ENCODE measurements at places on chromosomes 12 and 14.

GRCh38 chr12:131912518-131913274 is 16.4 kb upstream of the PUS1 start:
- no peak for DNase-seq

- DNase-seq, result no peak
Observed at GRCh38 chr14:83140756-83141155, 1607.1 kb upstream of the SEL1L start.

DNA sequence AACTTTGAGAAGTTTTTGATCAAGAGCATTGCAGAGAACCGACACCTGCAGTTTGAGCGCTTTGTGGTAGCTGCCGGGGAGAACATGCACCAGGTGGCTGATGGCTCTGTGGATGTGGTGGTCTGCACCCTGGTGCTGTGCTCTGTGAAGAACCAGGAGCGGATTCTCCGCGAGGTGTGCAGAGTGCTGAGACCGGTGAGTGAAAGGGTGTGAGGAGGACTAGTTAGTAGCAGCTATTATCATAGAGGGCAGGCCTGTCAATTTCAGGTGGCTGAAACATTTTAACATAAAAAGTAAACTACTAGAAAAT is 27.0 kb upstream of the HIGD1C start:
- no peak for DNase-seq

DNA sequence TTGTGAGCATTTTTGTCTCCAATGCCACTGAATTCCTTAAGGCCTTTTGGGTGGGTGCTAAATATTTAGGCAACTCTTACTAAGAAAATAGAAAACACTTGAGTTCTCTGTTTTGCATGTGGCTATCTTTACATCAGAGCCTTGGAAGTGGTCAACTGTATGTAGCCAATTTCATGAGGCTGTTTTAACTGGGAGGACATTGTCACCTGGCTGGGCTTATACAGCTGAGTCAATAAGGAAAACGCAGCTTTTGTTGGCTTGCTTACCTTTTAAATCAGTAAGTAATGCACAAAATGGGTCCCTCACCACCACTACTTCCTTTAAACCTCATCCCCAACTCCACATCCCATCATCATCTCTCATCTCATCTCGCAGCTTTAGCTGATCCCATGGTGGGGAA is 194.3 kb downstream of the RGS6 start:
- DNase-seq, result peak; percentile 83

GRCh38 chr14:103854017-103854808 is 6.8 kb upstream of the PPP1R13B start:
- DNase-seq, result no peak

- DNase-seq, result peak; percentile 61
Observed at GRCh38 chr12:131242741-131243496, 289.2 kb downstream of the ADGRD1 start.

GRCh38 chr14:76212242-76212641 is 60.5 kb downstream of the GPATCH2L start:
- DNase-seq, result no peak

DNA sequence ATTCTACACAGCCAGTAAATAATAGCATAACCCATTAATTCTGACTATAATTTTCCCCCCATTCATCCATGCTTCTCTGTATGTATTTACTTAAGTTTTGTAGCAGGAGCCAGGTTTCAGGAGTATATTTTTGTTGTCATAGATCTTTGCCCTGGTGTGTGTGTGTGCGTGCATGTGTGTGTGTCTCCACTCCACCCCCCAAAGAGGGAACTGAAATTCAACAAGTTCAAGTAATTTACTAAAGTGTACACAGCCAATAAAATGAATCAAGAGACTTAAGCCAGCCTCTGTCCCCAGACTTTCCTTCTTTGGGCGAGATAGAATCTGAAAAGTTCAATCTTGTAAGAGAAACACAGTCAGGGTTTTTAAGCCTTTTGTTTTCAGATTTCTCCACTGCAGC is 792.0 kb downstream of the MED13L start:
- DNase-seq, result no peak

DNA sequence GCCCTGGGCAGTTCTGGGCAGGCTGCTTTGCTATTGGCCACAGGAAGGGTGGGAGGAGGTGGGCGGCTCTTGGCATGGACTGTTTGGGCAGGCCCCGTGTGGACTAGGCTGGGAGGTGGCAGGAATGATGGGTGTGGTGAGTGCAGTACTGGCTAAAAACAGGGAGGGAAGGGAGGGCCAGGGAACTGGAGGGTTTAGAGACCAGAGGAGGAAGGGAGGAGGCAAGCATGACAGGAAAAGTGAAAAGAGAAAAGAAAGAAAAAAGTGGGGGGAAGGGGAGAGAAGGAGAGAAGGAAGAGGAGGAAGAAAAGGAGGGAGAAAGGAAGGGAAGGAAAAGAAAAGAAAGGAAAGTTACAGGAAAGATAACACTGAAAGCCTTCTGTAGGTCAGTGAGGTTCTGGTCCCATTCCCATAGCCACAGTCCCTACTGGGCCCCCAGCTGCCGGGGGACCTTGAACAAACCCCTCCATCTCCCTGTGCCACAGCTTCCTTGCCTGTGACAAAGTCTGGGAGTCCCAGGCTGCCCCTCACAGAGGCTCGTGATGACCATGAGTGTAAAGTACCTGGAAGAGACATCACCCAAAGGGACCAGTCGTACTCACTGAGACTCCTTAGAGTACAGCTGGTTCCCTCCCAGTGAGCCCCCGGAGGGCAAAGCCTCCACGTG is 1.1 kb upstream of the C14orf132 start:
- DNase-seq, result no peak

- no peak for DNase-seq
Observed at GRCh38 chr12:51784688-51785087, 63.8 kb downstream of the FIGNL2 start.

DNA sequence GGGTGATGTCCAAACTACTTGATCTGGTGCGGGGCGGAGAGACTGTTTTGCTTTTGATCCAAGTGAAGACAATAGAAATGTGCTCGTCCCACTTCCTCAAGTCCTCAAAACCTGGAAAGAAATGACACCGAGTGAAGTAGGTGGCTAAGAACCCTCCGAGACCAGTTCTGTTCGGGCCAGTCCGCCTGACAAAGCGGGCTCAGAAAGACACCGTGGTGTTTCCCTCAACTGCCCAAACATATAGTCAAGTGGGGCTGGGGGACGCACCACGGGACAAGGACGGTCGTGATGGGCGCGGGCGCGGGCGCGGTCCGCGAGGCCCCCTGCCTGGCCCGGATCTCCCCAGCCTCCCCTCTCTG is 1.6 kb downstream of the PHLDA1 start:
- no peak for DNase-seq

- DNase-seq, result no peak
Observed at GRCh38 chr14:77238996-77239395, 32.0 kb downstream of the NGB start.

DNA sequence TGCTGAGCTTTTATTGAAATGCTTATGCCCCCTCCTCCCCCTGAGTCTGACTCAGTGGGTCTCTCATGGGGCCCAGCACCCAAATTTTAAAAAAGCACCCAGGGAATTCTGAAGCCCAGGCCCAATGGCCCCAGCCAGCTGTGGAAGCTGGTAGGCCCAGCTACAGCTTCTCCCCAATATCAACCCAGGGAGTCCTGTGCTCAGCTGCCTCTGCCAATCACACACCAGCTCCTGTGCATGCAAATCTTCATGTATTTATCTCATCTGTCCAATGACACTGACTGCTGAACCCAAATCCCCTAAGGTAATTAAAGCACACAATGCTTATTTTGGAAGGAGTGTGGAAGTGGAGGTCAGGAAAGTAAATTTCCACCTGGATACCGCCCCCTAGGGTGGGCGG is 76.3 kb downstream of the CCDC88C start:
- no peak for DNase-seq

DNA sequence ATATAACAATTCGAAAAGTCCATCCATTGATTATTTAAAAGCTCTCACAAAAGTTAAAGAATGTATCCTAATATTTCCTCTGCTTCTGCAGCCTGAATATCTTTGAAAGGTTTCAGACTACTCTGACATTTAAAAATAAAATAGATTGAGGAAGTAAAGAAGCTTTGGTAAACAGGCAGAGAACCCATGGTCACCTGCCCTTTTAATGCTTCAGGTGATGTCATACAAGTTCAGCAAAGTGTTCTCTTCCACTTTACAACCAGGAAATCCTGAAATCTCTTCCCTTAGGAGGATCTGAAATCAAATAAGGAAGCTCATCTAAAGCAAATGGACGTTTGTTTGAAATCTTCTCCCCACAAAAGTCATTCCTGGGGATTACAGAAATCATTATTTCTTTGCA is 322.4 kb downstream of the PDZRN4 start:
- peak; percentile 73 for DNase-seq

DNA sequence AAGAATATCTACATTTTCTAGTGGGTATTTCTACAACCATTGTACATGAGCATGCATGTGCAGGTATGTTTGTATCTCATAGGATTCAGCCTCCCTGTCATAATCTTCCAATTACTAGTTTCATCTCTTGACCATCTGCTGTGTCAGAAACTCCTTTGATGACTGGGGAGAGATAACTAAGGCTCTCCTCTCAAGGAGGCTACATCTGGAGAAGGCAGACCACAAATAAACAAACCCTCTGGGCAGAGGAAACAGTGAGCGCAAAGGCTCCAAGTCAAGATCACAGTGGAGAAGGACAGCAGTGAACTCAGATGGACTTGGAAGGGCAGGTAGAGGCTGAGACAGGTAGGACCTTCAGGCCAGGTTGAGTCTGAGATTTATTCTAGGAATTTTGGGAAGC is 166.4 kb downstream of the PELI2 start:
- DNase-seq, result no peak

DNA sequence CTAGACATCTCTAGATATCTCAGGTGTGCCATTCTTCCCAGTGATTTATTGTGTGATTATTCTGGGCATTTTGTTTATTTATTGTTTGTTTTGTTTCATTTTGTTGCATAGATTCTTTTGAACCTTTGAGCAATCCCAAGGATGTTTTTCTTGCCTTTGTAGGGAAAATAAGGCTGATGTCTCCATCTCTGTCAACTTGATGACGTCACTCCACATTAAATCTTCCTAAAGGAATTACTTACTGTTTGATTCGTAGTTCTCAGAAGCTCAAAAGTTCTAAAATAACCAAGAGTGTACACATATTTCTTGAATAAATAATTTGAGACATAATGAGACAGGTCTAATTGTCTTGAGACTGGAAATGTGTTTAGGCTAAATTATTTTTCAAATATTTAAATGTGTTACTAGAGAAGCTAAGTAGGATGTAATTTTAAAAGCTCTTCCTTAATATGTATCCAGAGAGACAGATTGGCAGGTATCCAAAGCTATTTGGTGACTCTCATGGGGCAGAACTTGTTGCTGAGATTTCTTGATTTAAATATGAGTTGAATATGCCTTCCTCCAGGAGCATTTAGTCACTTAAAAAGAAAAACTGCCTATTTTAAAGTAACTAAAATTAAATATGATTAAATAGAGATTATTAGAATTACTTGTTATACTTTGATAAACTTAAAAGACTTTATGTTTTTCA is 128.7 kb downstream of the CNTN1 start:
- DNase-seq, result no peak

DNA sequence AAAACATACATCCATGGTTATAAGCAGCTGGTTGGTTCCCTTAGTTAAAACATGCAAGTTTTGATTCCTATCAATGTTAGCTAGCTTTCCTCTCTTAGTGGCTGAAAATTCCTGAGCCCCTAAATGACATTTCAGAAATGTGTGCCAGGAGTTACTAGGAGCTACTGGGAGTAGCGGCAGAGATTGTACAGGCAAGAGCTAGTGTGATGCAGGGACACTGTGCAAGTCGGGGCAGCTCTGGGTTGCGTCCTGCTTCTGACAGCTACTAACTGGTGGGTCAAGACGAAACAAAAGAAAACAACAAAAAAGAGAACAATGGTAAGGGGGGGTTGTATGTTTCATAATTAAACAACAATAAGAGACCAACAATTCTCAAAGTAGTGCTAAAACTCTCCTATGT is 35.4 kb downstream of the LRIG3 start:
- DNase-seq, result no peak

DNA sequence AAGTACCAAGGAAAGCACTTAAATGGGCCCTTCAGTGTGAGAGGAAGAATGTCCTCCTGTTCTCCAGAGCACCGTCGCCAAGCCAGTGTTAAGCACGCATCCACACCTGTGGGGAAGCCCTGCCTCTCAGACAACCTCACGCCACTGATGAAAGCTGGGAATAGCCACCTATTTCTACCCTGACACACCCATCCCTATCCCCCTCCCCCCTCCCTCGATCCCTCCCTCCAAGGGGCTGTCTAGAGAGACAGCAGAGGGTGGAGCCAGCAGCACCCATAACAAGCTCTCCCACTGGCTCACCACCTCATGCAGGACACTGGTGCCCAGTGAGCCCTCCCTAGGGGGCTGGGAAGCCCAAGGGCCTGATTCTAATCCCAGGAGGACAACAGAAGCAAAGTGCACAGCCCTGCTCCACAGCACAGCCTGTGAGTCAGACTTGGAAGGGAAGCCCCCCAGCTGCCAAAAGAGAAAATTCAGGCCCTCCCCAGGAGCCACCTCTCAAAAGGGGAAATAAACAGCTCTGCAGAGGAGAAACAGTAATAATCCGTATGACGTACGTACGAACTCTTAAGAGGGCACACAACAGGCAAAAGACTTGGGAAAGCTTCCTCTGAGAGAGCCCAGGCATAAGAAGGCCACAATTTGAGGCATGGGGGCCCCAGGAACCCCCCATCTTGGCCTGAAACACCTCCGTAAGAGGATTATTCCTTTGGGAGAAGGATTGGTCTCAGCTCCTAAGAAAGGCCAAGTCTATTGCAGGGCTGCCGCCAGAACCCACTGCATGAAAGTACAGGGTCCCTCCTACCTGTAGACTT is 7.8 kb downstream of the PITPNM2 start:
- DNase-seq, result no peak

- no peak for DNase-seq
Observed at GRCh38 chr14:49992901-49993339, 100.0 kb downstream of the ARF6 start.

- DNase-seq, result no peak
Observed at GRCh38 chr14:21525571-21525961, 580 bp downstream of the SALL2 start.

DNA sequence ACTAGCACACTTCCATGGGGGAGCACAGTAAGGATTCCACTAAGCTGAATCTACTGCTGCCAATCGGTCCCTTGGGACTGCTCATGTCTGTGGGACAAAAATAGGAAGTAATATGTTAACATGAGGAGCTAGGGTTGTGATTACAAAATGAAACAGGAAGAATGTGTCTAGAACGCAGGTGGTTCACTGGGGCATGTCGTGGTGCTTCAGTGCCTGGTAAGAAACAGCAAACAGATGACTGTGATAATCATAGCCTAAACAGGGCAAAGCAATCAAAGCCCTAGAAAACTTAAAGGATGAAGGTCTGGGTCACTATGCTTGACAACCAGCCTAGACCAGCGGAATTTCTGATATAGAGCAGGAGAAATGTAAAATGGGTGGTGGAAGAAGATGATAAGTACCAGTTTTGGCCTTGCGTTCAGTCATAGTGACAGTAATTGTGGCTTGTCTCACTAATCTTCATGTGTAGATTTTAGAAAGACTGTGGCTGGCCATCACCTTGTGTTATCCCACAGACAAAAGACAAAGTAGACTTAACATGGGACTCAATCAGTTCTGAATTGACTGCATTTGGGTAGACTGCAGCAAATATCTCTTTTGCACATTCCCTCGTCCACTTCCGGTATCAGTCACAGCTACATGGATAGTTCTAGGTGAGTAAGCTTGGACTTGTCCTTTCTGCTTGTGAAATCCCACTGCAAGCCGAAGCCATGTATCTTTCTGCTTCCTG is 51.4 kb downstream of the WASHC3 start:
- no peak for DNase-seq

- no peak for DNase-seq
Observed at GRCh38 chr12:105222284-105222655, 13.7 kb downstream of the APPL2 start.

Data from LNCaP clone FGC (cell line).